Neural crest cell (in vitro differentiated cells): ENCODE measurements at places on chromosomes 3 and 15. TPM values are rescaled to one million over a fixed set of nuclear protein-coding genes. Genes with fewer than 3 reads are reported as not detected.

- DNase-seq, result no peak
These were observed 78.4 kb downstream of the WDR72 start for GRCh38 chr15:53681056-53681455.

Gene SPATA12
- total RNA-seq, result not detected in 2 replicates

Gene GOLGA6L25
- not detected in 2 replicates for total RNA-seq

DNA sequence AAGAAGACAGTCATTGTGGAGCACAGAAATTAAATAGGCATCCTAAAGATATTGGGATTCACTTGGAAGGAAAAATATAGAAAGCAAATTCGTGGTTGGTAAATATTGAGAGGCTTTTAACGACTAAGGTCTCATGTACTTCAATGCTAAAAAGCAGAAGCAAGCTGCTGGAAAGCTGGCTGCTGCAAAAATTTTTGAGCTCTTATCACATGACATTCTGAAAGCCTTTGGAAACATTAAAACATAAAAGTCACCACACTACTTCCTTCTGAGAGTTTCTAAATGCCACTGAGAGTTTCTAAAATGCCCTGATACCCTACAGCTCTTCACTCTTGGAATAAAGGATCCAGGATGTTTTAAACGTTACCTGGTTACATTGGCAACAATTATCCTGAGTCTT lies 39.0 kb upstream of the CBLB start:
- DNase-seq, result no peak
